HEK293T (cell line): ENCODE measurements at places on chromosomes 1 and 21.

GRCh38 chr1:165047994-165048393 lies 308.5 kb downstream of the LMX1A start:
- no peak for DNase-seq

DNA sequence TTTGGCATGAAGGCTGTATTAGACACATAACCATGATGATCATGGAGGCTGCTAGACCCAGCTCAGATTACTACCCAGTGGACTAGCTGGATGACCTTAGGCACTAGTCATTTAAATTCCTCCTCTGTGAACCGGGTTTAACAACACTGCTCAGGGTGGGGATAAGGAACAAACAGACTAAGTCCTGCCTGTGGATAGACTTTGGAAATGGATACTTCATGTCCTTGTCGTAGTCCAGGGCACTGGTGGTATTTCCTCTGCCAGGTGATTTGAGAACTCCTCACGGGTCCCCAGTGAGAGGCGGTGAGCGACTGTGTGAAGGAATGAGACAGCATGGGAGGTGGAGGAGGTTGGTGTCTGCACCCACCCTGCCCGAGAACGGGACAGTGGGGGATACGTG lies 72.9 kb upstream of the SELENON start:
- DNase-seq: no peak

GRCh38 chr1:150161747-150162581 lies 12.2 kb downstream of the PLEKHO1 start:
- DNase-seq: no peak

DNA sequence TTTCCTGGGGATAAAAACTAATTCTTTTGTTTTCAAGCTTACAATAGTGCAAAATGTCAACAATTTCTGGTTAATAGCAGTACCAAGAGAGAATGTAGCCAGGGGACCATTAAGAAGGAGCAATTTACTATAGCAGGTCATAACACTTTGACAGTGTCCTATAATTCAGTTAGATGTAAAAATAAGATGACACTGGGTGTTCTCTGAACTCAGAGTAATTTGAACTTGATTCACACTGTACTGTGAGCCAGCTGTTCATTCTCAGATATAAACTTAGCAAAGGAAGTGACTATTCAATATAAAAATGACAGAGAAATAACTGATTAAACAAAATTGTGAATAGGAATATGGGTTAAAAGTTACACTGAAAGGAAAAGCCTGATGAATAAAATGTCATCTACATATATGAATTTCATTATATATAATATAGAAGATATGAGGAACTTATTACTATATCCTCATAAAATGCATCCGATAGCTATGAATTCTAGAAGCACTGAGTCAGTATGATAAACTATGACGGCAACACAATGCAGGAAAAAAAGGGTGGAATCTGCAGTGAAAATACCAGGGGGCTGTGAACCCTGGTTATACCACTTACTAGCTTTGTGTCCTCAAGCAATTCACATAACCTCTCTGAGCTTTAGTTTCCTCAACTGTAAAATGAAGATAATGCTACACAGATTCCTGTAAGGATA lies 135.9 kb downstream of the ACBD6 start:
- no peak for DNase-seq

DNA sequence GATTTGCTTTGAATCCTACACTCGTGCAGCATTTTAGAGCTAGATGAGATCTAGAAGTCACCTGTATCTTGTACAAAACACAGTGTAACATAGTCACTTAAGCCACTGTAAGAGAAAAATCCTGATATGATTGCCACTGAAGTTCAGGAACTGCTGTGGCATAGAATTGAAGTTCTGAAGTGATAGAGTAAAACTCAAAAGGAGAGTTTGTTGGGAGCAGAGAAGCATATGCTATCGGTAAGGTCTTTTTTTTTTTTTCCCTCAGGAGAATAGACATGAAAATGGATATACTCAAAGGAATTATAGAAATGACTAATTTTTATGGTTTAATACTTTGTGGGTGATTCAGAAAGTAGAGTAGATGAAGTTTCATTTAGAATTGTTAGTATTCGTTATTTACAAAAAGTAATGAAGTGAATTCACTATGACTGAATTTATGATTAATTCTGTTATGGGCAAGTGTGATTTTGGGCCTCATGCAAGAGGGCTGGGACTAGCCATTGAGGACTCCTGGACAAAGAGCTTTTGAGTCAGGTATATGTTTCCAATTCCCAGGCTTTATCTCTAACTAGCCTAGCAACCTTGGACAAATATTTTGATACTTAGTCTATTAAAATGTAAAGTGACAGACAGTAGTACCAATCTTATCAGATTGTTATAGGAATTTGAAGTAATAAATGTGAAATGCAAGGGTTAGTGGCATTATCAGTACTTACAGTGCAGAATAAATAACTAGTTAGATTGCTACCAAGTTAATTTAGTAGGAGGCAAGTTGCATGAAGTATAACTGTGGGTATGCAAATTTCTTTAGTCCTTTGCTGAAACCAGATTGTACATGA lies 3.1 kb downstream of the KCTD3 start:
- no peak for DNase-seq
